ENCODE measurements at places on chromosomes 4 and X. TPM values are rescaled to one million over a fixed set of nuclear protein-coding genes. Genes with fewer than 3 reads are reported as not detected.

GRCh38 chr4:109091727-109092409 lies 210.6 kb downstream of the COL25A1 start:
- no peak overlapping the region for H3K27ac ChIP-seq
- H3K4me1 ChIP-seq, result no peaks in the 10 kb centered on the region
- H3K36me3 ChIP-seq, result no peaks in the 10 kb centered on the region
- H3K4me3 ChIP-seq, result no peak overlapping the region

DNA sequence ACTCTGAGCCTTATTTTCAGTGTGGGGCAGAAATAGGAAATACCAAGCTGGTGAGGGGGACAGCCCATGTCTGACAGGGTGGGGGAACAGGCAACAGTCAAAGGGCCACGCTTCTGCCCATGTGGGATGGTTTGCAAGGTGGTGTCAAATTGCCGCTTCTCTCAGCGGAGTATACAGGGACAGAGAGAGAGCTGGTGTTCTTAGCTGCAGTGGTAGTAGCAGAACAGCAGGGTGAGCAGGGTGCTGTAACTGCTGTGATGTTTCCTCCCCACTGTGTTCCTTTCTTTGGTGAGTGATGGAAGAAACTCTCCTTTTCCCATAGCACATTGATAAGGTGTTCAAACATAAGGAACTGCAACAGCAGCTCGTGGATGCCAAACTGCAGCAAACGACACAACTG lies 37.9 kb downstream of the RBBP7 start:
- H3K4me3 ChIP-seq, result no peak overlapping the region
- H3K27me3 ChIP-seq, result no peaks in the 10 kb centered on the region
- H3K36me3 ChIP-seq, result peaks cover 7% of the 10 kb centered on the region
- H3K4me1 ChIP-seq, result no peaks in the 10 kb centered on the region
- DNase-seq, result no peak
- H3K27ac ChIP-seq, result peak overlapping the region; percentile 50

Gene CD40LG
- total RNA-seq, result 121 TPM

Gene SHROOM4
- total RNA-seq, result not detected

- no peaks in the 10 kb centered on the region for H3K27me3 ChIP-seq
- no peak overlapping the region for H3K27ac ChIP-seq
- no peaks in the 10 kb centered on the region for H3K4me1 ChIP-seq
- no peak overlapping the region for H3K4me3 ChIP-seq
- DNase-seq, result no peak
- H3K36me3 ChIP-seq, result no peaks in the 10 kb centered on the region
These were observed 1.0 kb upstream of the GABRG1 start for GRCh38 chr4:46124773-46125413.

Gene UGT2B11
- not detected for total RNA-seq

Gene RENBP
- 13.1 TPM for total RNA-seq

DNA sequence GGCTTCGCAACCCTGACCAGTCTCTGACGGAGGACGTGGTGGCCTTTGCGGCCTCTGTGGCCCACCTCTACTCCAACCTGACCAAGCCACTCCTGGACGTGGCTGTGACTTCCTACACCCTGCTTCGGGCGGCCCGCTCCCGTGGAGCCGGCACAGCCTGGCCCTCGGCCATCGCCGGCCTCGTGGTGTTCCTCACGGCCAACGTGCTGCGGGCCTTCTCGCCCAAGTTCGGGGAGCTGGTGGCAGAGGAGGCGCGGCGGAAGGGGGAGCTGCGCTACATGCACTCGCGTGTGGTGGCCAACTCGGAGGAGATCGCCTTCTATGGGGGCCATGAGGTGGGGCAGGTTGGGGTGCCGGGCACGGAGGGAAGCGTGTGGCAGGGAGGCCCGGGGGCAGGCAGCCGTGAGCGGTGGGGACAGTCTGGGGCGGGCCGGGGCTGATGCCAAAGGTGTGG lies 1.2 kb downstream of the ABCD1 start:
- no peaks in the 10 kb centered on the region for H3K27me3 ChIP-seq
- H3K4me1 ChIP-seq, result peaks cover 25% of the 10 kb centered on the region
- no peak overlapping the region for H3K27ac ChIP-seq

Gene HS3ST1
- total RNA-seq, result not detected

GRCh38 chr4:41400296-41400695 lies 137.7 kb upstream of the LIMCH1 start:
- H3K4me3 ChIP-seq, result no peak overlapping the region
- no peak for DNase-seq
- H3K4me1 ChIP-seq, result no peaks in the 10 kb centered on the region
- H3K27me3 ChIP-seq, result no peaks in the 10 kb centered on the region
- H3K36me3 ChIP-seq, result no peaks in the 10 kb centered on the region

DNA sequence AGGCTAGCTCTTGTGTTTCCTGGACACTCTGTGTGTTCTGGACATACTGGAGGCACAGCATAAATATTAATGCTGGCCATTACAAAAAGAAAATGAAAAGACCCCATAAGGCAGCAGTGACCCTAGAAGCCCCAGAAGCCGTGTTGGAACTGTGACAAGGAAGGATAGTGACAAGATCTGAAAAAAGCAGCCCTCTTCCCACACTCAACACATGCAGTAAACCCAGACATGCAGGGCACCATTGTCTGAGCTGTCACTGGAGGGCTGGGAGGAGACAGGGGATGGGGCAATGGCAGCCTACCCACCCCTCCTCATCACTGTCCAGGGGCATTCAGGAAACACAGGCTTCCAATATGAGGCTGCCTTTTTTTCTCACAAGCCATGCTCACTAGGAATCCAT lies 6.5 kb downstream of the TRIM2 start:
- H3K27me3 ChIP-seq, result no peaks in the 10 kb centered on the region
- no peak for DNase-seq
- H3K36me3 ChIP-seq, result no peaks in the 10 kb centered on the region

- H3K4me3 ChIP-seq, result peak overlapping the region; percentile 95
- peak; percentile 87 for DNase-seq
- peak overlapping the region; percentile 100 for H3K27ac ChIP-seq
- H3K36me3 ChIP-seq, result peaks cover 11% of the 10 kb centered on the region
These were observed 1.8 kb downstream of the SEPTIN6 start for GRCh38 chrX:119690921-119691716.

Gene TKTL2
- total RNA-seq, result not detected

Gene APELA
- total RNA-seq, result not detected

Gene HTR2C
- not detected for total RNA-seq

DNA sequence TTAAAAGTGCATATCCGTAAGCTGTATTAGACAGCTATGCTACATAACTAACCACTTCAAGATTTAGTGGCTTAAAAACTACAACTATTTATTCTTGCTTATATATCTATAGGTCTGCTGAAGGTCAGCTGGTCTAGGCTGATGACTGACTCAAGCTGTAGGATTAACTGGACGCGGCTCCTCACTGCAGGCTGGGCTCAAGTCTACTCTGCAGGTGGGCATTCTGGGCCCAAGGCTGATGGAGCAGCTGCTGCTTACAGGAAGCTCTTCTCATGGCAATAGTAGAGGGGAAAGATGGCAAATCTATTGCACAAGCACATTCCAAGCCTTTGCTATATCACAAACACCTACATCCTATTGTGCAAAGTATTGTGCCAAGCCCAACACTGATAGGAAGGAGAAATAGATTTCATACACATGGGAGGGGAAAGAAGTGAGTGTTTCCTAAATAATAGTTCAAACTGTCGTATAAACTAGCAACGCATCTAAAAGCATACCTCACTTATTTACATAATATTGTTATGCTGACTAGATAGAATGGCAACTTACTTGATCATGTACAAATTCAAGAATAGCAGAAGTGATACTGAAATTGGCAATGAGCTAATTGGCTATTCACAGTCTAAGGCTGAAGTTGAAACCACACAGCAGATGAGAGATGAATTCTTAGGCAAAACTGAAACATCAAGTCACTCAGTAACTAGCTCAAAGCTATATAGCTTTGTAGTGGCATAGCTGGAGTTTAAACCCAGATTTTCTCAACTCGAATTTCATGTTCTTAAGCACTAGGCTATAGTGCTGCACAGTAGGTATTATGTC lies 263.8 kb downstream of the NKX6-1 start:
- no peak overlapping the region for H3K27ac ChIP-seq
- no peaks in the 10 kb centered on the region for H3K36me3 ChIP-seq
- no peaks in the 10 kb centered on the region for H3K4me1 ChIP-seq
- DNase-seq, result no peak
- peaks cover 6% of the 10 kb centered on the region for H3K27me3 ChIP-seq

DNA sequence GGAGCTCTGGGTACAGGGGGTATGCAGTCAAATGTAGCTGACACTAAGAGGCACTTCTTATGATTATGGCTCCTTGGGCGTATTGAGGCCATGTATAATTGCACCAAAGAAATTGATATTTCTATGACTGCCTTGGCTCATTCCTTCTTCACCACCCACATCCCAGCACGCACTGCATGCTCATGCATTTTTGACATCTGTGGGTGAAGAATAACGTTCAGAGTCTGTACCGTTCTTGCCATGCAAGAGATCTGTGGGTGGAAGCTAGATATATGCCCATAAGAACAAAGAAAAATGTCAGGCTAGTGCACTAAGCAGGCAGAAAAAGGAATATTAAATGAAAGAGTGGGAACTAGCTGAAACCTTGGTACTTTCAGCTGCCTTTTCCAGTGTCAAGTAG lies 93.4 kb downstream of the EMCN start:
- H3K27ac ChIP-seq, result no peak overlapping the region
- peaks cover 5% of the 10 kb centered on the region for H3K4me1 ChIP-seq
- no peaks in the 10 kb centered on the region for H3K27me3 ChIP-seq
- H3K36me3 ChIP-seq, result no peaks in the 10 kb centered on the region
- DNase-seq, result no peak

Gene ADH1C
- not detected for total RNA-seq

Gene SLITRK2
- total RNA-seq, result not detected

DNA sequence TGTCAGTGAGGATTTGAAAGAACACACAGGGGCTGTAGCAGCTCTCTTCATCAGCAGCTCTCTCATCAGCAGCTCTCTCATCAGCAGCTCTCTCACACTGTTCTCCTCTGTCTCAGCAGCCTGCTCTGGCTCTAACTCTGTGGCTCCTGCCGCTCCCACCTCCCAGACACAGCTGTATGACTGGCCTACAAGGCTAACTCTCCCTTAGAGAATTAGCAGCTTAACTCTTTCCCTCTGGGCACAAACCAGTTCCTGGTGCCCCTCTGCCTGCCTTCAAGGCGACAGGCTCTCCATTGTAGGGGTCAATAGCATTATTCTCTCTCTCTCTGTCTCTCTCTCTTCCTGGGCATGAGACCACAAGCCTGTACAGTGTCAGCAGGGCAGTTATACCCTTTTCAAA lies 385.6 kb upstream of the PCDH10 start:
- no peaks in the 10 kb centered on the region for H3K36me3 ChIP-seq
- no peak for DNase-seq

- no peaks in the 10 kb centered on the region for H3K27me3 ChIP-seq
- DNase-seq, result no peak
These were observed 1090.7 kb downstream of the FAT4 start for GRCh38 chr4:126405369-126405982.

DNA sequence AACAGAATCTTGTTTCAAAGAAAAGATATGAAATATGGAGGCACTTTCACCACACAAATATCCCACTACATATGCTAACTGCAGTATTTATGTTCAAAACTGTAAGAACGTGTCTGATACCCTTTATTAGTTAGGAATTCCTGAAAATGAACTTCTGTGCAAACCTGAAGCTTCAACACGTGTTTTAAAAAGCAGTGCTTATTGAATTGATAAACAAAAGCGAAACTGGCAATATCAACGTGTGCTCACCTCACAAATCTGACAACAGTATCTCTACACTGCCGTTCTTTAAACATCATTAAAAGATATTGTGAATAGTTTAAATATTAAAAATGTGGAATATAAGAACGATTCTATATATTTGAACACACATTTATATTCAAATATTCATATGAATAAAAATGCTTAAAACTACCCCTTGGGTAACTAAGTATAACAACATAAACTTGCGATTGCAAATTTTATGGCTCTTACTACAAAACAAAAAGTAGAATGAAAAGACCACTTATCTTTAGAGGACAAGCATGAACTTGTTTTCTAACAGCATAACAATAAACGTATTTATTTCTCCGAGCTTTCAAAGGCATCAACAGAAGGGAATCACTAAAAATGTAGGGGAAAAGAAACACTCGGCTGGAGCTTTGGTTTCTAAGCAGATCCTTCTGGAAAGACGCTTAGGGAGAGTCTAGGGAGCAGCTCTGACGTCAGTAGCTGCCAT lies at the start of gene LRP2BP:
Gene LRP2BP (minus strand): TSS at position 687 of the 718 bp plus-strand sequence. CDS start 17,738 bp downstream, outside the sequence.
- H3K36me3 ChIP-seq, result peaks cover 7% of the 10 kb centered on the region
- H3K27ac ChIP-seq, result peak within 1 kb of the TSS; percentile 98
- H3K4me3 ChIP-seq, result peak within 1 kb of the TSS; percentile 93
- H3K27me3 ChIP-seq, result no peaks in the 10 kb centered on the region
- peaks cover 38% of the 10 kb centered on the region for H3K4me1 ChIP-seq

GRCh38 chr4:13331827-13332226 lies 152.3 kb downstream of the RAB28 start:
- no peaks in the 10 kb centered on the region for H3K27me3 ChIP-seq
- peaks cover 14% of the 10 kb centered on the region for H3K36me3 ChIP-seq
- no peak overlapping the region for H3K4me3 ChIP-seq
- no peak overlapping the region for H3K27ac ChIP-seq

DNA sequence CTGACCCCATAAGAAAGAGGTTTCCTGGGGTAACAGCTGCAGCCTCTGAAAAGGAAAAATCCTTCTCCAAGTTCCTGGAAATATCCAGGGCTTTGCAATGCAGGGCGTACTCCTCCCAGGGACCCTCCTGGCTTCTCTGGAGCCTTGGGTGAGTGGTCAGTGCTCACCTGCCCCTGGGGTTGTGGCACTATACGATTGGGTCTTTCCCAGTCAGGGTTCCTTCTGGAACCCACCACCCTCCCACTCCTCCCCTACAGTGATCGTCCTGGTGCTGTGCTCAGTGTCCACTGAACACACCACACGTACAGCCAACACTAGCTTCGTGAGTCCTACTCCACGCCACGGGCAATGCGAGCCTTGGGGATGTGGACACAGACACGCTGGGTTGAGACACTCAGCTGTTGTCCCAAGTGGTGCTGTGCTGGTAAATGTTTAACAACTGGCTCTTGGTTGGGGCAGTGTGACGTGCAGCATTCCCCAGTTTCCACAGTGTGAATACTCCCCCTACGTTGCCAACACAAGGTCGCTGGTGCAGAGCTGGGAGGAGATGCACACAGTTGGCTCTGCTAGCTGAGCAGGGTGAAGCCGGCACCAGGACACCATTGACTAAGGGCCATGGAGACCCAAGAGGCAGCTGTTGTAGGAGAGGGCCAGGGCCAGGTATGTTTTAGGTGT lies 65.4 kb downstream of the HTRA3 start:
- H3K27me3 ChIP-seq, result no peaks in the 10 kb centered on the region
- H3K27ac ChIP-seq, result no peak overlapping the region
- no peaks in the 10 kb centered on the region for H3K36me3 ChIP-seq
- DNase-seq, result no peak
- H3K4me3 ChIP-seq, result no peak overlapping the region

DNA sequence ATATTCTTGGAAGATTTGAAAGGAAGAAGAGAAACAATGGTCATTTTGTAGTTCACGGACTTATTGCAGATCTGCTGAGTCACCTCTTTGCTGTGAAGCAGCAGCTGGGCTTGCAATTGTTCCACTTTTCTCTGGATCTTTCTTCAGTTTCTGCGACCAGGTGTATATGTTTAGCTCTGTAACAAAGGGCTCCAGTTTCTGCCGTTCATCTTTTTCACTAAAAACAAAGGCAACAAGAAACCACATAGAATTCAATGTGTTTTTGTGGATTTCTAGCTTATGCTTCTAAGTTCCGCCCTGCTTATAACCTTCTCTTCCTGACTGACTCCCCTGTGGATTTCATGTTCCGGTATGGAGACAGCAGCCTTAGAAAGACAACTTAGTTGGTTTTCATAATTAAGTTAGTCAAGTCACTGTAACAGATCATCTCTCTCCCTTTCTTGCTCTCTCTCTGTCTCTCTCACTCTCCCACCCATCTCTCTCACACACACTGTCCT lies 121.6 kb upstream of the EPHA5 start:
- no peak overlapping the region for H3K4me3 ChIP-seq
- H3K36me3 ChIP-seq, result no peaks in the 10 kb centered on the region
- DNase-seq, result no peak
